ENCODE measurements at places on chromosomes 5 and 9.

- no peak for DNase-seq
These were observed 52.8 kb downstream of the SEMA4D start for GRCh38 chr9:89444925-89445765.

- peak; percentile 54 for DNase-seq
These were observed 49.5 kb upstream of the SARDH start for GRCh38 chr9:133787754-133788025.

DNA sequence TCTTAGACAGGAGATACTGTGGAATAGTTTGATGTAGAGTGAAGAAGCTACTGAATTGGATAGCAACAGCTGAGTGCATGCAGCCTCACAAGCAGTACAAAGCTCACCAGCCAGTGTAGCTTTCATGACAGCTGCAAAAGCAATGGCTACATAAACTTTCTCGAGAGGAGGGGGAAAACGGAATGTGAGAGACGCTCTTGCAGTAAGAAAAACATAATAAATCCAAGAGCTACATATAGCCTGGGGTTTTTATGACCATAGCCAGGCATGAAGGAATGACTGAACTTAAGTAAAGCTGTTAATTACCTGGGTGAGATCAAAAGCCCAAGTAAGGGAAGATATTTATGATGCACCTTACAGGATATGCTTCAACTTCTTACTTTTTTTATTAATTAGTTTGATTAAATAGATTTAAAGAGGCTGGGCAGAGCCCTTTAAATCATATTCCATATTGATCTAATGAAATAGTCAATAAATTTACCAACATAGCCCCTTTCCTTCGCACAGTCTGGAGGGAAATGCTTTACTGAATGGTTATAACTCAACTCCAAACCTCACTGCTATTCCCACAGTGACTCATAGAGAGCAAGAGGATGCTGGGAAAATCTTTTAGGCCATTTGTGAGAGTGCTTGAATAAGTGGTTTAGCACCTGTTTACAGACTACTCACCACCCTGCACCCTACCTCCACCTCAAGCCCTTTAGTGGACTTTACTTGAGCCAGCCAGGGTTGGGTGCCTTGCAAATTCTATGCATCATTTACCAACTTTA lies 407.2 kb upstream of the CLINT1 start:
- no peak for DNase-seq

GRCh38 chr5:180090769-180091546 lies 19.4 kb upstream of the RNF130 start:
- peak; percentile 51 for DNase-seq

DNA sequence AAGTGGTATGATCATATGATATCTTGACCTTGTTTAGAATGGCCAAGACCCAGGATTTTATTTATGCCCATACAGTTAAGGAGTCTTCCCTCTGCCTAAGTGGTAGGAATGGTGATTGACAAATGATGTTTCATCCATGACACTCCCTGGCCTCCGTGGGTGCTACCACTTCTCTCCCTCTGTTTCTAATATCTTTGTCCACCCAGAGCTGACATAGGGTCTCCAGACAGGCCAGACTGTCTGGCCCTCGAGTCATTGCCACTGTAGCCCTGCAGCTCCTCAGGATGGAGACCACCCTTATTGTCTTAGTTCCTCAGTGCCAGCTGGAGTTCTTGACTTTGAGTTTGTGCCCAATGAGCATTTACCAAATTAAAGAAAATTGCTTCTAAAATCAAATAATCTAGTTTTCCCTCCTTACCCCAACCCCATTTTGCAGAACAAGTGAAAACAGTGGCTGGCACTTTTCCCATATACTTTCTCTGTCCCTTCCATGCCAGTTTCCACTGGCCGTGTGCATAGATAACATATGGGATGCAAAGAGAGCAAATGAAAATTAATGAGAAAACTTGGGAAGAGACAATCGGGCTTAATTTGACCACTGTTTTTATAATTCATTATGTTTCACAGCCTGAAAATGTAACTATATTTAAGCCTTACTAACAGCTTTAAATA lies 235.7 kb downstream of the NSG2 start:
- no peak for DNase-seq

DNA sequence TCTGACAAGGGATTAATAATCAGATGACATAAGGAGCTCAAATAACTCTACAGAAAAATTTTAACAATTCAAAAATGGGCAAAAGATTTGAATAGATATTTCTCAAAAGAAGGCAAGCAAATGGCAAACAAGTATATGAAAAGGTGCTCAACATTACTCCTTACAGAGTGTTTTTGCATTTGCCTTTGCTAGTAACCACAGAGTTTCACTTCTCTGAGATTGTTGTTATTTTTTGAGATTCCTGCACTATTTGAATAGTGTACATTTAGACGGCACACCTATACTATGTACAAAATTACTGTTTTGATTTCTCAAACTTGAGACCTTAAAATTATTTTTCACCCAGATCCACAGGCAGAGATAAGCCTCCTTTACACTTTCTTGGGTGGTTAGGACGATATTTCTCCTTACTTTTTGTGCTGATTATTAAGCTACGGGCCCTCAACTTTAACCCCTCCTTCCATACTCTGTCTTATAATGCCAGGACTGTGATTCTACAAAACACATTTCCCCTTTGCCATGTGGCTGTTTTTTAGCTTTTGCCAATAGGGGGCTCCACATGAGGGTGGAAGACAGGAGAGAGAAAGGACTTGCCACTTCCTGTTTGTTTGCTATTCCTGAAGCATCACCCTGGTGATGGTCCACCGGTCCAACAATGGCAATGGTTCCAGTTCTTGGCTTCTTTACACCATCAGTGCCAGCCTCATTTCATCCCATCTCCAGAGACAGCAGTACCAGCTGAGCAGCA lies 65.0 kb upstream of the DAP start:
- peak; percentile 8 for DNase-seq

DNA sequence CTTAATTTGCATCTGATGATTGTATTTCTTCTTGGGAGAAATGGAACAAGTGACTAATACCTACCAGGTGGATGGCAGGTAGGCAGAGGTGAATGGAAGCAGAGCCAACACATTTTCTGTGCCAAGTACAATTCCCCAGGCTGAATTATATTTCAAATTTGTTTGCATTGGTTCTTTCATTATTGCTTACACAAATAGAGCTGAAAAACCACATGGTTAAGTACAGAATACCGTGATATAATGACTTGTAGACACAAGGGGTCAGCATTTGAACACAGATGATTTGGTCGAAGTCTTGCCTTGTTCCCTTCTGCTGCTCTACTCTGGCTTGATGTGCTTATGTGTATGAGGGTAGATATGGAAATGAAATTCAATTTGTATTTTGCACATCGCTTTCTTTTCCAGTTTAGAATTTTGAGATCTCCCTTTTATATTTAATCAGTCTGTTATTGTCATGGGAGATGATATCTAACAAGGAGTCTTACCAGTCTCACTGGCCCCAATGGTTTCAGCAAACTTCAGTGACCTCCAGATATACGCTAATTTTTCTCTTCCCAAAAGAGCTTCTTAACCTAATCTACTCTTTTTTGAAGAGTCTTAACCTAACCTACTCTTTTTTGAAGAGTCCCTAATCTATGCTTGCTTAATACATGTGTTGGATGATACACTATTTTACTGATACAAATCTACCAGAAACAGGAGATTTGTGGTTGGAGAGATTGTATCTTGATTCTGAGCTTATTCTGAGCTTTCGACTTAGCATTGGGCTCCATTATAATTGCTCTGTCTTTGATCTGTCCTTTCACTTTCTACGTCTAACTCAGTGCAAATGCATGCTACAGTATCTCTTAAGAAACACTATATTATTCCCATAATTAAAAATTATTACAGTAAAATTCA lies 88.1 kb downstream of the PCSK1 start:
- DNase-seq = peak; percentile 50

- DNase-seq = no peak
These were observed 150.6 kb upstream of the EFNA5 start for GRCh38 chr5:107821288-107821687.

DNA sequence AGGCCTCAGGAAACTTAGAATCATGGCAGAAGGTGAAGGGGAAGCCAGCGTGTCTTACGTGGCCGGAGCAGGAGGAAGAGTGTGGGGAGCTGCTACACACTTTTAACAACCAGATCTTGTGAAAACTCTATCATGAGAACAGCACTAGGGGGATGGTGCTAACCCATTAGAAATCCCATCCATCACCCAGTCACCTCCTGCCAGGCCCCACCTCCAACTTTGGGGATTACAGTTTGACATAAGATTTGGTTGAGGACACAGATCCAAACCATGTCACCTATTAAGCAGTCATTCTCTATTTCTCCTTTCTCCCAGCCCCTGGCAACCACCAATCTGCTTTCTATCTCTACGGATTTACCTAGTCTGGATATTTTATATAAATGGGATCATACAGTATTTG lies 26.9 kb downstream of the PBX3 start:
- no peak for DNase-seq

DNA sequence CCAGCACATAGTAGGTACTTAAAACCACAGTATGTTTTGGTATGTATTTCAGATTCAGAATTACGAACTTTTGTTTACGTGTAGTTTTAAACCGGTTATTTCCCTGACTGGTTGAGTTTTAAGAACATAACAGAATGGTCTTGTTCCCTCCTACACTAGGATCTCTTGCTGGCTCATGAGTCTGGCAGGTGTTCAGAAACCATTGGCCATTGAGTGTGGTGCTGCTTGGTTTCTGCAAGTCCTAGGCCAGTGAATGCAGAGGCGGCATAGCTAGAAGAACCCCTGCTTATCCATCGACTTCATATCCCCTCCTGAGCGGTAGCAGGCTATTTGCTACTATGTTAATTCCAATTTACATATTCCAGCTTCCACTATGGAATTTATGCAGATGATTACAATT lies 65.6 kb downstream of the GPR21 start:
- no peak for DNase-seq

- DNase-seq = no peak
These were observed 361.9 kb downstream of the CSNK1G3 start for GRCh38 chr5:123873846-123874245.

GRCh38 chr5:39657943-39658342 lies 233.2 kb upstream of the DAB2 start:
- no peak for DNase-seq

DNA sequence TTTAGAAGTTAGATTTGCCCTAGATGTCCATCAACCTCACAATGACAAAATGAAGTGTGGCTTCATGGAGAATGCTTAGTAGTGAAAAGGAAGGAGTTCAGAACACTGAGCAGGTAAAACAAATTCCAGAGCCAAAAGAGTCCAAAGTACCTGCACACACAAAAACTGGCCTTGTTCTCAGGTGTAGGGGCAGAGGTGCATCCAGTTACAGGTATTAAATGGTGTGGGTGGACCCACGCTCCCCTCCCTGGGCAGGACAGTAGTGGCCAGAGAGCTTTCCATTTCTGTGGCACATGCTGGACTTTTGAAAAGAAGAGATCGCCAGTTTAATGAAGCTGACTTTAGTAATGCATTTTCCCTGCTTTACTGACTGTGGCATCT lies 47.2 kb downstream of the SECISBP2 start:
- DNase-seq = no peak

DNA sequence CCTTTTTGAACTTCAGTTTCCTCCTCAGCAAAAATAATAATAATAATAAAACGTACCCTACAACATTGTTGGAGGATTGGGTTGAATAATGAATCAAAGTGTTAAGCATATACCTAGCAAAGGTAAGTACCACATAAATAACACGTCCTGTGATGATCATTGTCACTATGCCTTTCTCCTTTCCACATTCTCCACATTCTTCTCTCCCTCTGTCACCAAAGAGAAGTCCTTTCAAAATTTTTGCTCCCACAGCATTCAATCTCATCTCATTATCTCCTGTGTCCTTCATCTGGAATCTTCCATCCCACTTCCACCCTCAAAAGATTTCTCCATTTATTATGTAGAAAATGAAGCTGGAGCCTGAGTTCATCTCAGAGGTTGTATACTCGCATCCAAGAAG lies 7.2 kb upstream of the ALDOB start:
- no peak for DNase-seq

GRCh38 chr5:132489051-132489770 lies 1.4 kb downstream of the IRF1 start:
- DNase-seq = no peak

Measured in inflammatory macrophage (primary cell).